ENCODE measurements at places on chromosomes 7 and 10.

- DNase-seq, result no peak
These were observed 39.1 kb downstream of the CDK1 start for GRCh38 chr10:60817398-60817805.

GRCh38 chr7:30899630-30900029, 12.0 kb upstream of the AQP1 start:
- no peak for DNase-seq

GRCh38 chr7:39383136-39383535, 183.1 kb upstream of the YAE1 start:
- no peak for DNase-seq

- DNase-seq, result peak; percentile 53
These were observed 6.6 kb downstream of the DMBT1 start for GRCh38 chr10:122567056-122567660.

- DNase-seq, result no peak
These were observed 702.8 kb downstream of the PARD3 start for GRCh38 chr10:34112171-34112782.

DNA sequence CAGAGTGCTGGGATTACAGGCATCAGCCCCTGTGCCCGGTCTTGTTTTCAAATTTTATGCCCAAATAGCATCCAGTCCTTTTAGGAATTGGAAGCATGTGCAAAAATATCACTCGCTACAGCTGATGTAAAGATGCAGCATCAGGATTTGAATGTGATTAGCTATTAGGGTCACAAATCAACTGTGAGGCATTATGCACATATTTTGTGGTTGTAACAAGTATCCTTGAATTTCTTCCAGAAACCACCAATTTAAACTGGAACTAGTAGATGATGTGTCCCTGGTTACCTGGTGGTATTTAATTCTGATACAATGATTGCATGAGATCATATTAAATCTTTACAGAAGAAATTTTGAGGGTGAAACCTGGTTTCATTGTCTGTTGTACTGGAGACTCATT, 41.0 kb upstream of the ITGA8 start:
- no peak for DNase-seq

DNA sequence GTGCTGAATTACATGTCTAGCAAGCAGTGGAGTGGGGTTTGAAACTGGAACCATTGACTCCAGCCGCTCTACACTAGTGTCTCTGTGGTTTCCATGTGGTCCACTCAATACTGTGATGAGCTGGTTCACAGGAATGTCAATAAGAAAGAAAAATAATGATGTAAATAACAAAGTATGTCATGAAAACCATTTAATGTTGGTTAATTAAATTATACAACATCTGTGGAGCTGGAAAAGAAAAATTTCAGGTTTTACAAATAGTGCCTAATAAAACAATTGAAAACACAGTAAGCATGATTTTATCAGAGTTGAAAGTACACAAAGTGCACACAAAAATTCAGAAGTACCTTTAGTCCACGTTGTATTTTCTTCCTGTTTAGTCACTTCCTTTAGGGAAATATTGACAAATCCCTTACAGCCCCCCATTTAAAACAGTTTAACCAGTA, 28.7 kb upstream of the NAMPT start:
- no peak for DNase-seq

GRCh38 chr7:12729112-12729511, 41.7 kb downstream of the ARL4A start:
- DNase-seq, result no peak

- DNase-seq, result no peak
These were observed at the start of gene HOXA3 for GRCh38 chr7:27151931-27152815. Gene HOXA3, minus strand, starts transcription at chr7:27152583. Its CDS starts 41,943 bp downstream, at chr7:27110640.

DNA sequence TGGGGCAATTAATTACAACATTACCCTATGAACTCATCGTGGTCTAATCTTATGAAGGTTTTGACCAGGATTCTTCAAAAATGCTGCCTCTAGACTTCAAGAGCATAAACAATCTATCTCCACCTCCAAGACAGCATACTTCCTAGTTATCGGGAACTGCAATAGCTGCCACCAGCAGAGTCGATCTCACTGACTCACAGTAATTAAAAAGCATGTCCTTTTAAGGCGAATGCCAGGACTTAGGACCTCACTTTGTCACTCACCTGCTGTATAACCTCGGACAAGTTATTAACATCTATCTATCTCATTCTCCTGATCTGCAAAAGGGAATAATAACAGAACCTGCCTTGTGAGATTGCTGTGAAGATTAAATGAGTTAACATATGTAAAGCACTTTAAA, 666.0 kb upstream of the COBL start:
- no peak for DNase-seq

DNA sequence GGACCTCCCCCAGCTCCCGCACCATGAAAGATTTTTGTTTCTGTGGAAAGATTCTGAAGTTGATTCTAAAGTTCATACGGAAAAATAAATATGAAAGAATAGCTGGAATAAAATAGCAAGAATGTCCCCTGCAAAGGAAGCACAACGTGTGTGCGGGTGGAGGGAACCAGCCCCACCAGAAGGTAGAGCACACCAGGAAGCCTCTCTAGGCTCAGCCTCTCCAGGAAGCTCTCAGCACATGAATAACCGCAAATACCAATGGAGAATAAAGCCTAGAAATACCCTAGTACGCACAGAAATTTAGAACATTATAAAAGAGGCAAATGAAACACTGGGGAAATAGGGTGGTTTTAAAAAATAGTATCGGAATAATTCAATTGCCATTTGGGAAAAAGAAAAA, 24.6 kb upstream of the FAM170B start:
- no peak for DNase-seq

GRCh38 chr10:604716-605631, 84.5 kb downstream of the DIP2C start:
- no peak for DNase-seq

DNA sequence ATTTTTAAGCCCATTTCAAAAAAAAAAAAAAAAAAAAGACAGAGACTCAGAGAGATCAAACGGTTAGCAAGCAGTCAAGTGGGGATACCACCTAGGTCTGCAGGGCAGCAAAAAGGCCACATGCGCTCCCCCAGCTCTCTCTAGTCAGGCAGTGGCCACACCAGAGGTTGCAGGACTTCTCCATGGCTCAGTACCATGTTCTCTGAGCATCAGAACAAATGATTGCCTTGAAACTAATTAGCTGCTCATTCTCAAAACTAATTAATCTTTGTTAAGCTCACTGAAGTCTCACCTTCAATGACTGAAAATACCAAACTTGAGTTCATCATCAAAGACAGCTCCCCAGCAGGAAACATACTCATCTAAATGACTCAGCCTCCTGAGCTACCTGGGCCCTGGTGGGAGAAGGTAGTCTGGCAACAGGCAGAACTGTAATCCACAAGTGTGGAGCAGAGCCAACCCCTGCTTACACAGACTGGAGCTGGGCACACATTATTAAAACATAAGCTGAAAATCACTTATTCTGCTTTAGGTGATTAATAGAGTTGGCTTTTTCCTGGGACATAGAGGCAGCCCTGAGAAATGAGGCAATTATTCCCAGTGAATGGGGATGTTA, 319.6 kb downstream of the GRID1 start:
- DNase-seq, result no peak

DNA sequence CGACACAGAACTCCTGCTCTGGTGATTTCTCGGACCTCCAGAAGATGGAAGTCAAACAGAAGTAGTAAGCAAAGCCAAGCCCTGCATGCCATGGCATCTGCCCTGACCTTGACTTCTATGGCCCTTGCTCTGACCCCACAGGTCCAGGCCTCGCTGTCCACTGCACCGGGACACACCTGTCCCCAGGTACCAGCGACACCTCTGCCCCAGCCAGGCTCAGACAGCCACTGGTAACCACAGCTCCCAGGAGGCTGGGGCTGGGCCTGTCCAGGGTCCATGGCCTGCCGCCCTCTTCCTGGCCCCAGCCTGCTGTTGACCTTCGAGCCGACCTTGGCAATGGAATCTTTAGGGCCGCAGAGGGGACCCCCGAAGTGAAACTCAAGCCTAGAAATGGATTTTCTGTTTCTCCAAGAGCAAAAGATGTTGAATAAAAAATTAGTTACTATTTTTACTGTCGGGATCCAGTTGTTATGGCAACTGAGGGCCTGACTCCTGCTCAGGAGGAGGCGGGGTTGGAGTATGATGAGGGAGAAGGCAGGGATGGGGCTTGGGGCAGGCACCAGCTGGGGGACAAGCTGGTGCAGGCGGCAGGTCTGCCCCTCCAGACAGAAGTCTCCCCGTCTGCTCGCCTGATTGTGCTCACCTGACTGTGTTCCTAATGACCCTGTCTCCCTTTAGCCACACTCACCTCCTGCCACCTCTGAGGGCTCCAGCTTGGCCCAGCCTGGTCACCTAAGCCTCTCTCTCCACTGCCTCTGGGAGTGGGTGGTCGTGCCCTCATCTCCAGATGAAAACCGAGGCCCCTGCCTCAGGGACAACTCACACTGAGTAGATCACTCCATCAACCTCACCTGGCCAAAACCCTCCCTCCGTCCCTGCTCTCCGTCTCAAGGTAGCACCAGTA, 4.1 kb upstream of the MMD2 start:
- no peak for DNase-seq

GRCh38 chr7:92982928-92983327, 134.9 kb downstream of the SAMD9 start:
- DNase-seq, result no peak

GRCh38 chr7:149886018-149886415, 12.2 kb downstream of the ATP6V0E2 start:
- no peak for DNase-seq

- DNase-seq, result peak; percentile 61
These were observed 584 bp upstream of the ZMIZ1 start for GRCh38 chr10:79068203-79068561.

GRCh38 chr10:43282881-43283280, 16.0 kb upstream of the RASGEF1A start:
- peak; percentile 54 for DNase-seq

DNA sequence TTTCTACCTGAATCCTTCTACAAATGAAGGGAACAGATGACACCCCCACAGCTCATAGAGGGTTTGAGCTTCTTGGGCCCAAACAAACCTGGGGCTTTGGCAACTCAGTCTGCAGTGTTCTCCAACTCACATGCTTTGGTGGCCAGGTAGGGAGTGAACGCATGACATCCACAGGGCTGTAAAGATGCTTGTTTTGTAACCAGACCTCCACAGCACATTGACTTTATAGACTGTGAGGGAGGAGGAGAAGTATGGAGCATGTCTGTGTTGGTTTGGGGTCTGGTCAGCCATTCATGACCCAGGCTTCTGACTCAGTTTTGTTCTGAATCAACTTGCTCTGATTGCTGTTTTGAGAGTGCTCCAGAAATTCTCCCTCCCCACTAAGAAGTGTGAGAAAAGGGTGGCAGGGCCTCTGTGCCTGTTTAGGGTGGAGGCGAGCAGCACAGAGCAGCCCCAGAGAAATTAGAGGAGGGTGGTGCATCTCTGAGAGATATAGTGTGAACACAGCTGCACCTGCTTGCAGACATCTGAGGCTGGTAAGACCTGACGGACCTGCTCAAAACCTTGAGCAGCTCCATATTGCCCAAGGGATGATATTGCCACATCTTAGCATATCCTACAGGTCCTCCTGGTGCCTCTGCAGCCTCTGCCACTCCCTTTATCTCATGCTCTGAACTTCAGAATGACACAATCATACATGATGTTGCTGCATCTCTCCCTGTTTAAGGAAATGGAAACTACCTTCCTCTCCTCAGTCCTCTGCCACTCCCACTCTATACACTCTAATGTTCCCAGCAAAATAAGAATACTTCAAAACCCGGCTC, 287.7 kb downstream of the ABCA13 start:
- no peak for DNase-seq

DNA sequence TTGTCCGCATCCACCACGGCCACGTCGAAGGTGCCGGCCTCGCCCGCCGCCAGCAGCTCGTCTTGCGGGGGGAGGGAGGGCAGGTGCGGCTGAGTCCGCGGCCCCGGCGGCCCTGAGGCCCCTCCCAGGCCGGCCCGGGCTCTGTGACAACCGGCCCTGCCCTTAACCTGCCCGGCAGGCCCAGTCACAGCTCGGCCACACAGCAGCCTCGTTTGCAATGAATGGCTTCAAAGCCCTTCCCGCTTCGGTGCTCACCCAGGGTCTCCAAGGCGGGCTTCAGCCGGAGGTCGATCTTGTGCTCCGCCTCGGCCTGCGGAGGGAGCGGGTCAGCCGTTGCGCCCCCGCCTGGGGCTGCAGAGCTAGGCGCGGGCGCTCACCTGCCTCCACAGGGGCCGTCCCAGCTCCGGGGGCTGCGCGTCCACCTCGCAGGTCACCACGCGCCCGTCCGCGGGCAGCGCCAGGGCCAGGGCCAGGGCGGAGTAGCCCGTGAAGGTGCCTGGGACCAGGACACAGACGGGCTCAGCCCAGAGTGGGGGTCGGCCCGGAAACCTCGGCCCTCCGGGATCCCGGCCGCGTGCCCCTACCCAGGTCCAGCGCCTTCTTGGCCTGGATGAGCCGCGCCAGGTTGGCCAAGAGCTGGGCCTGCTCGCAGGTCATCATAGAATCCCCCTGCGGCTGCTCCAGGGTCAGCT, 928 bp downstream of the COMTD1 start:
- peak; percentile 34 for DNase-seq

DNA sequence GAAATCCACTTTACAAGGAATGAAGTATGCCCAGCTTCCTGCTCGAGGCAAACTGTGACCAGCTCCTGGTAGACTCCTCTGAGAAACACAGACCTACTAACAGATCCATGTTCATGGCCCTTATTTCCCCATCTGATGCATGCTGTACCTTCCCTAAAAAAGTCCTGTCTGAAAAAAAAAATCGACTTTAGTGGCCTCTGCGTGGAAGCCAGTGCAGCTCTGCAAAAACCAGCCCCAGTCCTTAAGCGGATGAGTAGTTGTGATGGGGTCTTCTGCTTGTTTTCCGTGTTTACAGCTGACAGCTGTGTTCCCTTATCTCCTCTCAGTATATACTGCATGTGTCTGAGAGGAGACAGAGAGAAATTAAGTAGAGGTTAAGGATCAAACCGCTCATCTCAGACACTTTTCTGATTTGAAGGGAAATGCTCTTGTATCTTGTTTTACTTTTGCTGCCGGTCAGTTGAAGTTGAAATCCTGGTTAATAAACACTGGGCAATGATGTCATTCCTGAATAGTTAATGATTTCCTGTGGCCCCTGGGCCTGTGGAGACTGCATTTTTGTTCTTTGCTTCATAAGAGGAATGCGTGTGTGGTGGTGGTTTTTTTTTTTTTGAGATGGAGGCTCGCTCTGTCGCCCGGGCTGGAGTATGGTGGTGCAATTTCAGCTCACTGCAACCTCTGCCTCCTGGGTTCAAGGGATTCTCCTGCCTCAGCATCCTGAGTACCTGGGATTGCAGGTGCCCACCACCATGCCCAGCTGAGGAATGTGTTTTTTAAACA, 67.6 kb downstream of the DOCK1 start:
- DNase-seq, result no peak

DNA sequence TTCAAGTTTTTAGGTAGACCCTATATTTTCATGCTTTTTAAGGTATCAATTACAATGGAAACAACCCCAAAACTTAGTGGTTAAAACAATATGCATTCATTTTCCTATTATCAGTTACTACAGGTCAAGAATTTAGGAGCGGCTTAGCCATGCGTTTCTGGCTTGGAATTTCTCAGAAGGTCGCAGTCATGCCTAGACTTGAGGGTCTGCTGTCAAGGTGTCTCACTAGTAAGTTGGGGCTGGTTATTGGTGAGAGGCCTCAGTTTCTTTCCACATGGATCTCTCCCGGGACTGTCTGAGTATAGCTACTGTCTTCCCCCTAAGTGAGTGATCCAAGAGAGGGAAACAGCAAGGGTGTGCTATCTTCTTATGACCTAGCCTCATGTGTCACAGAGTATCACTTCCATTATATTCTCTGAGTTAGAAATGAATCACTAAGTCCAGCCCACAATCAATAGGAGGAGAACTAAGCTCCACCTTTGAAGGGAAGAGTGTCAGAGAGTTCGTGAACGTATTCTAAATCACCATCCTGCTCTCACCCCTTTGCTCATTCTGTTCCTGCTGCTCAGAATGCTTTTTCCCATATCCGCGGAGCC, 80.5 kb downstream of the RTKN2 start:
- no peak for DNase-seq

GRCh38 chr10:124723826-124724225, 20.4 kb downstream of the FAM53B start:
- DNase-seq, result no peak
